ENCODE measurements at places on chromosomes 12 and 14. TPM values are rescaled to one million over a fixed set of nuclear protein-coding genes. Genes with fewer than 3 reads are reported as not detected.

GRCh38 chr14:54622192-54622958, 55.4 kb downstream of the SAMD4A start:
- no peak for DNase-seq

GRCh38 chr12:389142-390096, at the start of gene KDM5A:
KDM5A (minus strand) TSS chr12:389320; CDS start chr12:389091, 229 bp downstream.
- peak; percentile 94 for DNase-seq

GLI1 gene
- polyA plus RNA-seq, result 15.9 TPM

ZBTB39 gene
- polyA plus RNA-seq, result 12.4 TPM

- no peak for DNase-seq
Observed at GRCh38 chr12:54991161-54991990, 6.8 kb upstream of the TESPA1 start.

DNA sequence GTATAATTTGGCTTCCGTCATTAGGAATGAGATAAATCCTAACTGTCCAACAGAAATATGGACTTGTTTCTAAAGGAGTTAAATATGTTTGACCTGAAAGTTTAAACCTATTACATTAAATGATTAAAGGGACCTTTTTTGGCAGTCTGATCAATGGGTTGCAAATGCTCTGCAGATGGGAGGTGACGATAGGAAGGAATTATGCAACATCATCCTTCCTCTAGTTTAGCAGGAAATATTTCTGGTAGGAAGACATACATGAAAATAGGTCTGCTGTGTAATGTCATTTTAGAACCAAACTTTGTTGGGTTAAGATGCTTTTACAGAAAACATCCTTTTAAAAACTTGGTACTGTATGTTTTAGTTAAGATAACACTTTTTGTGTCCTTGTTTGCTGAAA, 2.6 kb downstream of the LRRC10 start:
- no peak for DNase-seq

- no peak for DNase-seq
Observed at GRCh38 chr12:122990961-122991622, 10.6 kb downstream of the ARL6IP4 start.

DNA sequence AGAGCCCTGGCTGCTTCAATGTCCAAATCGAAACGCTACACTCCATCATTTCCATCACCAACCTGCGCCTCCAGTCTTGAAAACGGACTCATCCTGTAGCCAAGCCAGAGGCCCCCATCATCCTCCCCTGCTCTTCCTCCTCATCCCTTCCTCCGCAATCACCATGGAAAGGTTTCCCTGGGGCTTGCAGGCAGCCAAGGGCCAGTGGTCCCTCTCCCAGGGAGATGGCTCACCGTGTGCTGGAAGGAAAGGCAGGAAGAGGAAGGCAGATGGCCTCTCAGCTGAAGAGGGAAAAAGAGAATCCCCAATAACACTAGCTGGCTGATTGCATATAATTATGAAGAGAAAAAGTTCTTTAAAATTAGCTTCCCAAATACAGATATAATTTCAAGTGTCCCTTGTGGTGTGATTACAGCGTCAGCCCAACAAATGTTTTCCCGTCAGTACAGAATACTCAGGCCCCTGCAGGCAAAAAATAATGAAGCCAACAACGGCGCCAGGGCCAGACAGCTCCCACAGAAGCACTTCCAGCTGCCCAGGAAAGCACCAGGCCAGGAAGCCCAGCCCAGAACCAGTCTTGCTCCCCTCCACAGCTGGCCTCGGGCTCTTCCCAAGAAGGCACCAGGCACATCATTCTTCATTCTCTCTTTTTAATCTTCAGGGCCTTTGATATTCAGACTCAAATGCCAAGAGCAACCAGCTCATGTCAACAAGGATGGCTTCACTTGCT, 24.7 kb downstream of the ITPK1 start:
- DNase-seq, result no peak

DNA sequence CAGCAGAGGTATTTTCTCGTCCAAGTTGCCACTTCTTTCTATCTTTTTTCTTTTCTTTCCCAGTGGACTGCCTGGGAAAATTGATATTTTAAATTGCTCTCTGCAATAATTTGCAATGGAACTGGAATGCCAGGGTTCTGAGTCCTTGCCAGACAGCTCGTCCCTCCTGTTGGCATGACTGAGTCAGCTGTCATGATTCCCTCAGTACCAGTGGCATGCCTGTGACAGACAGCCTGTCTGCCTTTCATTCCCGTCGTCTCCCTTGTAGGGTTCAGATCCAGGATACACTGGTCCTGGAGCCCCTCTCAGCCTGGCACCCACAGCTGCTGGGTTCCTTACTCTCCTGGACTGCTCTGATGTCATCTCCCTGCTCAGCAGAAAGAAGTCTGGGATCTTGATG, 84.8 kb downstream of the PTPN11 start:
- no peak for DNase-seq

- DNase-seq, result no peak
Observed at GRCh38 chr12:123253641-123254459, 17.8 kb downstream of the CDK2AP1 start.

GLTP gene
- 37.0 TPM for polyA plus RNA-seq

DNA sequence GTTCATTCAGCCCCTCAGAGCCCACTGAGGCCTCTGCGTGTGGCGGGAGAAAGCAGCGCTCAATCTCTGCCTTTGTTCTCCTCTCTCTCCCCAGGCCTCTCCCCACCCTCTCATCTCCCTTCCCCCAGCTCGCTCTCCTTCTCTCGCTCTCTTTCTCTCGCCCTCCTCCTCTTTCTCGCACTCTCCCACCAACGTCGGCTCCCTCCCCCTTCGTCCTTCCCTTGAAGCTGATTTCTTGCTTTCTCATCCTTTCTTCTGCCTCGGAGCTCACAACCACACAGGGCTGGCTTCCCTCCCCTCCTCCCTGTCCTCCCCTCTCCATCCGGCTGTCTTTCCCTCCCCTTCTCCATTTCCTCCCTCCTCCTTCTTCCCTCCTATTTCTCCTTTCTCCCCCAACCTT, 96.4 kb downstream of the LRRC74A start:
- DNase-seq, result no peak
